Spinal cord (tissue), 10 donors: ENCODE measurements at places on chromosomes 6 and 20. TPM values are rescaled to one million over a fixed set of nuclear protein-coding genes. Genes with fewer than 3 reads are reported as not detected.

IL20RA gene
- polyA plus RNA-seq: 1.1 TPM

ARFGEF3 gene
- polyA plus RNA-seq: 15.9 TPM

LINC00237 gene
- polyA plus RNA-seq: 8.5 TPM

FOXA2 gene
- 0.60 TPM for polyA plus RNA-seq

CNBD2 gene
- 0.41 TPM for polyA plus RNA-seq
